ENCODE measurements at places on chromosomes 1 and 21.
A peak's percentile ranks its signal among the peaks of the same experiment; 100 is the strongest.

DNA sequence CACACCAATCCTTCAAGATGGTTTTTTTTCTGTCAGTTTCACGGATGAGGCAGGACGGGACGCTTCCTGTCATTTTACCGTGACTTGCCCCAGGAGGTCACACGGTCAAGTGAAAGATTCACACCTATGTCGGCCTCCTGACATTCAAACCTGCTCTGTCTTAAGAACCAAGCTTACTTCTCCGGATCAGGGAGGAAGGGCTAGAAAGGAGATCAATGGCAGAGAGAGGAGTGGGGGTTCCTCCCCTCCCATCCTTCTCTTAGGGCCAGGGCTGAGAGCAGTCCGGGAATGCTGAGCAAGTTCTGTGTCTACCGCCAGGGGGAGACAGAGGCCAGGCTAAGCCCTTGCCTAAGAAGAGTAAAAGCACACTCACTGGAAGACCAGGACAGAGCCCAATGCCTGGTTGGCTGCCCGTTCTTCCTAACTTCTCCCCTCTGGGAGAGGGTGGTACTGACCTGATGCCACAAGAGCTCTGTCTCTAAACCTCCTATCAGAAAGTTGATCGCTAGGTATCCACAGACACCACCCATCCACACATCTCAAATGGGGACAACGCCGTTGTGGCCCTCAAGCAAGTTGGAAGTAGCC, 1.1 kb upstream of the PPM1J start:
- DNase-seq = peak; percentile 83

DNA sequence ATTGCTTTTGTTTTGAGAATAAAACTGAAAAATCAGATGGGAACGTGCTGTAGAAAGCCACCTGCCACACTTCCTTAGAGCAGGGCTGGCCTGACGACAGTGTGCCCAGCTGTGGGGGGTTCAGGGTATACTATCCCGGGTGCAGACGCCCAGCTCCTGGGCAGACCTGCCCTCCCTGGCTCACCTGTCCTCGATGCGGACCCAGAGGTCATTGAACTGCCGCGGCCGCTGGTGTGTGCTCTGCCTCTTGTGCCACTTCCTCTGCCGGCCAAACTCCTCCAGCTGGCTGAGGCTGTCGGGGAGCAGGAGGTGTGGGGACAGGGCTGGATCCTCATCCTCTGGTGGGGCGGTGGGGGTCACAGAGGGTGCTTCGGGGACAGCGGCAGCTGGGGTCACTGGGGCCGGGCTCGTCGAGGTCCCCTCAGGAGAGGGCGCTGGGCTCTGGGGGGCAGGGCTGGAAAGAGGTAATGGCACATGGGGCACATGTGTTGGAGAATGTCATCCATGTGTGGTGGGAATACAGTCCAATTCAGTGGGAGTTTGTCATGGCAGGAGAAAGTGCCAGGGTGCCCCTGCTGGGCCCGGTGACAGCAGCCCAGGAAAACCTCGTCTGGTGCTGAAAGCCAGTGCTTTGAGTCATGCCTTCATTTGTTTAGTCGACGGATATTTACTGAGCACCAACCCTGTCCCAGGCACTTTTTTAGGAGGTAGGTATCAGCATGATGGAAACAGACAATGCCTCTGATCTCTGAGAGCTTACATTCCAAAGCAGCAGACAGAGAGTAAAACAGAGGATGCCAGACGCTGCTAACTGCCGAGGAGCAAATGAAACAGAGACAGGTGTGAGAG, 222.0 kb downstream of the TRABD2B start:
- DNase-seq = no peak

- DNase-seq = peak; percentile 72
Measured at GRCh38 chr1:58903514-58904298, 119.9 kb upstream of the JUN start.

- no peak for DNase-seq
Measured at GRCh38 chr1:11693024-11693590, 1.6 kb downstream of the DRAXIN start.

- DNase-seq = no peak
Measured at GRCh38 chr1:113947388-113948107, 18.4 kb downstream of the HIPK1 start.

DNA sequence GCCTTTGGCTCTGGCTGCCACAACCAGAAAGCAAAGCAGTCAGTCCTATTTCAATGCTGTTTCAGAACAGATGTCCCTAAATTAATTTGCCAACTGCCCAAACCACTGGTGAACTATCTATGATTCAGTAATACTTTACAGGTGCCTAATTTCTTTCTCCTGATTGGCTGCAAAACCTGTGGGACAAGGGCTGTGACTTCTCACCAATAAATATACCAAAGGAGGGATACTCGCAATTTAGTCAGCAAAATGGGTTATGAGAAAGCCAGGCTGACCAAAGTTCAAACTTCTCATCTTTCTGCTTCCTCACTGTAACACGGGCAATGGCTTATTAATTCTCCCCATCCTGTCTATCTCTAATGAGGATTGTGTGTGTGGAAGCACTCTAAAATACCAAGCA, 12.8 kb downstream of the GPN2 start:
- DNase-seq = no peak

GRCh38 chr1:158053276-158053675, 59.8 kb downstream of the KIRREL1 start:
- no peak for DNase-seq

DNA sequence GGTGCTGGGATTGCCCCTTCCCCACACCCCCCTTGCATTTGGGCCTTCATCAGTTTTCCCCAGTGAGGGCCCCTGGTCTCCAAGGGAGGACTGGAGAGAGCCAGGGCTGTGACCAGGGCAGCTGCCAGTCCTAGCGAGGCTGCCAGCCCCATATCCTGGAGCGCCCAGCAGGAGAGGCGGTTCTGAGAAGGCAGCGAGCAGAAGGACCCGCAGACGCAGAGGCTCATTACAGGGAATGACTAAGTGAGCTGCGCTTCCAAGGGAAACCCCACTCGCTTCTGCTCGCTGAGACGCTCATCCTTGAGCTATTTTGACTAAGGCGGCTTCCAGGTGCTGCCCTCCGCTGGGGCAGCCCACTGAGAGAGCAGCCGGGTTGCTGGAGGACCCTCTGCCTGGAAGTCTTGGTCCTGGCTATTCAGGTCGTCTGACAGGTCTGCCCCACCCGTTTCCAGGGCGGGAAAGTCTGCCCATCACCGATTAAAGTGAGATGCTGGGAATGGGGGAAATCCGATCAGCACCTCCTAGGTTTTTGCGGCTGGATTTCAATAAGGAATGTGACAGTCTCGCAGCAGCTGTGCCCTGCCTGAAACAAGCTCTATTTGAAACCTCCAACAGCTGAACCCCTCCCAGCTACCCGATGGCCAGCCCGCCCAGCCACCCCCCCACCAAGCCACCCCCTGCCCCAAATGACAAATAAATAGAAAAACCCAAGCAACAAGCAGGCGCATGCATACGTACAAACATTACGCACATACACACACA, 2.8 kb downstream of the KCNN3 start:
- DNase-seq = peak; percentile 59

DNA sequence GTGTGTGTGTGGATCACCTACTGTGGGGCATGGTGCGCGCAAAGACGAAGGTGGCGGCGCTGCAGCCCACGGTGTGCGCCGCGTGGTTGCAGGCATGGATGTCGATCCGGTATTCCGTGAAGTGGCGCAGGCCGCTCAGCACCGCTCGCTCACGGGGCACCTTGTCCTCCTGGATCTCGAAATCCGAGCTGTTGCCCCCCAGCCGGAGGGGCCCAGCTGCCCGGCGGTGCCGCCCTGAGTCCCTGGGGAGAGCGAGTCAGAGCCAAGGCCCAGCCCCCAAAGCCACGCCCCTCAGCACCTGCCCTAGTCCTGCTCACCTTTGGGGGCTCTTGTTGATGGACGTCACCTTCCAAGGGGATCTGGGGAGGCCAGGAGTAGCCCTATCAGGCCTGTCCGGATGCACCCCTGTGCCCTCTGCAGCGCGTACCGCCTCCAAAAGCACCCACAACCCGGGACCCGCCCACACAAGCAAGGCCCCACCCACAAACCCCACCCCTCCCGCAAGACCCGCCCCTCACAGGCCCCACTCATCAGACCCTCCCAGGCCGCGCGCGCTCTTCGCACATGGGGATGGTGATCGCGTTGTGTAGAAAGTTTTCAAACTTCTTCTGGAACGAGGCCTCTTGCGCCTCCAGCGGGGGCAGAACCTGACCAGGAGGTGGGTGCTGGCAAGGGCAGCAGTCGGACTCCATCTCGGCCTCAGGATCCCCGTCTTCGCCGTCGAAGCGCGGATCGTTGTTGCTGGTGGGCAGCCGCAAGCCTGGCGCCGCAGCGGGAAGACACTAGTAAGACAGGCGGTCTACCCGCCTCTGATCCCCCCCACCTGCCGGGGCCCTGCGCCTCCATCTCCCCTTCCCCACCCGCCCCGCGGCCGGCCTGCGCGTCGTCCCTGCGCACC, 13.6 kb downstream of the INSRR start:
- DNase-seq = no peak

GRCh38 chr1:10431070-10431730, 967 bp downstream of the CENPS start:
- no peak for DNase-seq

GRCh38 chr21:41458121-41458520, 32.1 kb downstream of the MX1 start:
- DNase-seq = no peak

- no peak for DNase-seq
Measured at GRCh38 chr1:8047686-8048445, 21.8 kb upstream of the ERRFI1 start.

GRCh38 chr1:107593501-107594209, 371.3 kb downstream of the VAV3 start:
- no peak for DNase-seq

DNA sequence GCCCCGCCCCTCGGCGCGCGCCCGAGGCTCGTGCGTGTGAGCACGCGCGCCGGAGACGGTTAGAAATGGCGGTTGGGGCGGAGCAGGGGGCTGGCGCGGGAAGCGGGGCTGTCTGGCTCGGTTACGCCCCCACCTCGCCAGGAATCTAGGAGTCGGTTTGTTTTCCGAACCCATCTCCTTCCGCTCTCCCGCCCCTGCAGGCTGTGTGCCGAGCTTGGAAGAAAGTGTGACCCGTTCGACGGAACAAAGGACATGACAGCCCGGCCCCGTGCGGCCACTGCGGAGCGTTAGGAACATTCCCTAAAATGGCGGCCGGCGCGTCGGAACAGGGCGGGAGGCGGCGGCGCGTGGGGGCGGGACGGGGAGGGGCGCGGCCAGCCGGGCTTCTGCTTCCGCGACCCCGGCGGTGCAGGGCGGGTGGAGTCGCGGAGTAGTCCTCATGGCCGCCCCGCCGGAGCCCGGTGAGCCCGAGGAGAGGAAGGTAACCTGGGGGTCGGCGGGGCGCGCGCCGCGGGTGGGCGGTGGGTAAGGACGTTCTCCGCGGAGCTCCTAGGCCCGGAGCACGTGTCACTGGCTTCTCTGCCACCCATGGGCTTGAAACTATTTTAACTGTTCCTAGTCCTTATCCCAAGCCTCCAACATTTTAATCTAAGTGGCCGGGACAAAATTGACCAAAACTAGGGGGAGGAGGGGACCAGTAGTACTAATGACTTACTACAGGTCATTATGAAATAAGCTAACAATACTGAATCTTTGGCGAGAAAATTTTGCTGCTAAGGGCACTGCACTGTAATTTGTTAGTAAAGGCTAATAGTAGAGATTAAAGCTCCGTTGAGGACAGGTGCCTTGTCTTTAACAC, at the start of gene COX20:
TSS of gene COX20 (plus strand) at position 383 of the 859 bp plus-strand sequence. CDS start at position 440, 57 bp downstream.
- peak; percentile 86 for DNase-seq

GRCh38 chr1:55154616-55155015, 60.5 kb downstream of the USP24 start:
- DNase-seq = no peak

DNA sequence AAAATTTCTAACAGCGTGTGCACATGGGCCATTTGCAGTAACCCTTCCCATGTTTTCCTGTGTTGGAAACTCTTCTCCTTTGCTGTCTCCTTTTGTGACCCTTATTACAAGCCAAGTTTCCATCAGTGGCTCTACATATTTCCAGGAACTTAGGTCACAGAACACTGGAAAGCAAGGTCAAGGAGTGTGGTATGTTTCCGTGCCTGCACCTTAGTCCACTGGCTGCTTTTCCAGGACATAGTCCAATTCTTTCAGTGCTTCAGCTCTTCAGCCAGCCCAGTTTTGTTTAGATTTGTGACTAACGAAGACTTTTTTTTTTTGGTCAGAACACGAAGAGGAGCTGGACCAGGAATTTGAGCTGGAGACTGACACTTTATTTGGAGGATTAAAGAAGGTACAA, 33.8 kb downstream of the HHAT start:
- DNase-seq = no peak

DNA sequence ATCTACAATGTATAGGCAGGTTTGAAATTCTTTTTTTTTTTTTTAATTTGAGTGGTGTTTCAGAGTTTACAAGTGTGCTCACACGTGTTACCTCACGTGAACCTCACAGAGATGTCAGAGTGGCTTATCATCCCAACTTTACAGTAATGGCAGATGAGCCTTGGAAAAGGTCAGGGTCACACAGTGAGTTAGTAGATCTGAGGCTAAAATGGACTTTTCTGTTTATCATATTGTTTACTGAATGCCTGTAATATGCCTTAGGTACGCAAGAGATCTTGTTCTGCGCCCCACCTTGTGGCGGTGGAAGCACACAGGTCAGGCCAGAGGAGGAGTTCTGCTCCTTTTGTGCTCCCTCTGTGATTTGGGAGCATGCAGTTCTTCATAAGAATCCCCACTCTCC, 80.0 kb downstream of the DYRK1A start:
- no peak for DNase-seq

GRCh38 chr21:34131586-34131985, 58.2 kb downstream of the MRPS6 start:
- no peak for DNase-seq

DNA sequence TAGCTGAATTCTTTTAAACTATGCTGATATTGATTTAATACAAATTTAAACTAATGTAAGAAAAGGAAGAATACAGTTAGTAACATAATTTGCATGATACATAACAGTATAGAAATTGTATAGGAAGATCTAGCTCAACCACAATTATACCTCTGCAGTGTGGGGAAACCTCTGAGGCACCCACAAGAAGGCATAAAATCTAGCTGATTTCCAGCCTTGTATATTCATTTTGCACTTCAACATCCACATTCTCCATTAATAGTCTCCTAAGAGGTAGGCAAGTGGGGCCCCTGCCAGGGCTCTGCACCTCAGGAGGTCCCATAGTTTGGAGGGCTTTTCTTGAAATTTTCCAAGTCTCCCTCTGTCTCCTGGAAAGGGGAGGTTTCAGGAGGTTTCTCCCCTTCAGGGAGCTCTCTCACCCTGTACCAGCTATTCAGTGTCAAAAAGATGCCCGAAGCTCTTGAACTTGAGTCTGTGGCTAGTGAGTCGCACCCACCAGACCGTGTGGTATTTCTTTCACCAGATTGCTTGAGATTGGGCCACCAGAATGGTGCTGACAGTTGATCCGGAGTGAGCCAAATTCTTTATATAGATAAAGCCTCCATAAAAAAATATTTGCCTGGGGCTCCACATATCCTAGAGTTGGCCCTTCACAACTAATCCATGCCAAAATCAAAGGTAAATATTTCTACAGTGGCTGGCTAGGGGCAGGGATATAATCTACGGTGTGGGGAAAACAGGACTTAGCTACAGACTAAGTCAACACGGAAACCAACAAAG, 108.2 kb downstream of the TIAM1 start:
- DNase-seq = no peak

DNA sequence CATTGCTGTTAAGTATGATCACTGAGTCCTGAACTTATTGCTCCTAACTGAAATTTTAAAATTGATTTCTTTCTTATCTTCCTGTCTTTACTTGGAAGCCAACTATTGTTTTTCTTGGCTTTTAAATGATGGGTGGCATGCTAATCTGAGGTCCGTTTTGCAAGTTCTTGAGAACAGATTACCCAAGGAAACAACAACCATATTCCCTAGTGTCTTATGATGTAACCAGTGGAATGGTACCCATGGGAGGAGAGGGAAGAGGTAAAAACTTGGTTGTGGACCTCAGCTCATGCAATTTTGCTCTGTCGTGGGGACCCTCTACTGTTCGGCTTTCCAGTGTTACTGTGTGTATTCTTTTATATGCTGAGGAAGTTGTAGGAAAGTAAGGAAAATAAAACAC, 454.8 kb upstream of the ADAMTS5 start:
- DNase-seq = no peak

Data from NCI-H2107 (cell line).